ENCODE measurements at places on chromosomes 16 and 17.

- DNase-seq = no peak
Observed at GRCh38 chr16:86512860-86513470, 2.6 kb downstream of the FOXF1 start.

GRCh38 chr17:15395091-15395490, 53.7 kb upstream of the TEKT3 start:
- DNase-seq = no peak

- no peak for DNase-seq
Observed at GRCh38 chr17:59469786-59470485, 95.5 kb upstream of the DHX40 start.

DNA sequence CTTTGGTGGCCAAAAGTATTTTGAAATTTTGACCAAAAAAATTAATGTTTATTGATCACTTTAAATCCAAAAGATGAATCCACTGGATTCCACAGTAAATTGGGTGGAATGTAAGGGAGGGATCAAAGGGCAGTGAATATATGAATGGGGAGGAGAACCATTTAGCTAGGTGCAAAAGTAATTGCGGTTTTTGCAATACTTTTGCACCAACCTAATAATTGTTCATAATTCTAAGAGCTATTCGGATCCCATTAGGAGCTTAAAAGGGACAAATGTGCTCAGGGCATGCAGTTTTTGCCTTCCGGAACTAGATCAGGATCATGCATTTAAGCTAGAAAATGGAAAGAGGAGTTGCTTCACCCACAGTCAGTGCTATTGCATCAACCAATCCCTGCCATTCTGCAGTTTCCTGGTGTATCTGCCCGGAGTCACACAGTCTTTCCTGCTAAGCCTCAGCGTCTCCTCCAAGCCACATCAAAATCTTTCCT, at the start of gene LPO:
Gene LPO, plus strand, starts transcription at position 438 of the 488 bp plus-strand sequence. CDS start 4,396 bp downstream, outside the sequence.
- DNase-seq = no peak

- no peak for DNase-seq
Observed at GRCh38 chr16:54912720-54913119, 17.9 kb upstream of the IRX5 start.

GRCh38 chr16:48136547-48137360, 19.0 kb downstream of the ABCC12 start:
- no peak for DNase-seq

GRCh38 chr16:28189245-28189644, 22.5 kb downstream of the XPO6 start:
- DNase-seq = no peak

- peak; percentile 71 for DNase-seq
Observed at GRCh38 chr17:79045842-79046196, 21.9 kb downstream of the C1QTNF1 start.

DNA sequence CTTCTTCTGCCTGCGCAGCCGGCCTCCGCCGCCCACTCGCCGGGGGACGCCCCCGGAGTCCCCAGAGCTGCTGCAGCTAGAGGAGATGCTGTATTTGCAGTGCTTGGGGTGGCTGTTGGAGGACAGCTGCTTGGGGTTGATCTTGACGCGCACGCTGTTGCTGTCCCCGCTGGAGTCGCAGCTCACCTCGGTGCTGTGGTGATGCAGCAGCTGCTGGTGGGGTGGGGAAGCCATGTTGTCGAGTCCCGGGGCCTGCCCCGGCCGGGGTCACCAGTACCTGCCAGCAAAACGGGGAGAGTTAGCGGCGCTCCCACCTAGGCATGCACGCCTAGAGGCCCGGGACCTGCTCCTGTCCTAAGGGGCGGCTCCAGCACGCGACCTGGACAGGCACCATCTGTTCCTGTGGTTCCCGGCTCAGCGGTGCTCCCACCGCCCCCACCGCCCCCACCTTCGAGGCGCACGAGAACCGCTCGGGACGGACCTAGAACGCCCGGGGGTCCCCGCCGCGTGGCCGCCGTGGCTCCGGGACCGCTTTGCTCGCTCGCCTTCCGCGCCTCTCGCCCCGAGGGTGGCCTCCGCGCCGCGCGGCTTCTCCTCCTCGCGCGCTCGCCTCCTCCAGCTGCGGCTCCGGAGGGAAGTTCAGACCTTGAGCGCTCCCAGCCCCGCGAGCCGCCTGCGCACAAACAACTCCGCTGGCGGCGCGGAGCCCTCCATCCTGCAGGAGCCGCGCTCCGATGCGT, 863 bp downstream of the ADCY9 start:
- DNase-seq = peak; percentile 50

- DNase-seq = no peak
Observed at GRCh38 chr16:11290102-11290893, 9.2 kb upstream of the PRM1 start.

- no peak for DNase-seq
Observed at GRCh38 chr16:28874406-28874805, 3.9 kb upstream of the ATP2A1 start.

- no peak for DNase-seq
Observed at GRCh38 chr16:51490866-51491265, 339.8 kb upstream of the SALL1 start.

DNA sequence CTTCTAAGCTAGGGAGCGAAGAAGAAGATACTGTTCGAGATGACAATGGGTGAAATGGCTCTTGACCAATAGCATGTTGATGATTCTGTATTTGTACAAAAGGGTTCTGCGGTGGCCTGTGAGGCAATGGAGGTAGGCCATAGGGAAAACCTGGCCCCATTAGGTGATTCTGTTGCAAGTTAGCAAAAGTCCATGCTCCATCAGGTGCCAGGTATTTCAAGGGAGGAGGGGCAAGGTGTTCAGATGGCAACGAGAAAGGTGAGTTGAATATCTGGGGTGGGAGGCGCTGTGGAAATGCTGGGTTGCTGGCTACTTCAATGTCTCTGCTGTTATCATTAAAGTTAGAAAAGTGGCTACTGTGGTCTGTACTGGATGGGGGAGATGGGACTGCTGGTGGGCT, 62.8 kb downstream of the CACNG1 start:
- no peak for DNase-seq

DNA sequence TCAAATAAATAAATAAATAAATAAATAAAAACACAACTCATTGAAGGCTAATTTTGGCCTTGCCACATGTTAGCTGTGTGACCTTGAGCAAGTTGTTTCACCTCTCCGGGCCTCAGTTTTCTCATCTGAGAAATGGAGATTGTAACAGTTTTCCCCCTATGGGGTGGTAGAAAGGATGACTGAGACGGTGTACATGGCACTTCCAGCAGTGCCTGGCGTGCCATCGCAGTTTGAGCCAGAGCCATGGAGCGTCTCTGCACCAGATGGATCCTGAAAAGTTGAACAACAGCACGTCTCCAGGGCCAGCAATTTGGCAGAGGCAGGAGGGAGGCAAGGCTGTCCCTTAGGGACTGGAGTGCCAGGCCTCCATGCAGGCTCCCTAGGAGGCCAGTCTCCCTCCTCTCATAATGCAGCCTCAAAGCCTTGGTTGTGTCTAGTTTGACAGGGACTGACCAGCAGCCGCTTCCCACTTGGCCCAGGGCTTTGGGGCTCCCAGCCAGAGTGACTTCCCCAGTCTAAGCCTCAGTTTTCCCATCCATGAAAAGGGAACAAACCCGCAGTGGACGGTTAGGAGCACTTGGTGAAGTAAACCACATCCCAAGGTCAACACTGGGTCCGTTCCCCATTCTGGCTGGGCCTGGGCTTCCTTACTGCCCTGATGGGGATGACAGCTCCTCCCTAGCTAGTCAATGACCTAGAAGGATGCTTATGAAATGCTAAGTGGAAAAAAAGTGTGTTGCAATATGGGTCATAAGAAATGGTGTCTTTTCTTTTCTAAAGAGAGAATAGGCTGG, 19.3 kb downstream of the SOCS1 start:
- DNase-seq = no peak

GRCh38 chr16:87700406-87701077, 65.2 kb downstream of the KLHDC4 start:
- DNase-seq = no peak

GRCh38 chr17:79438546-79439334, 172.1 kb downstream of the RBFOX3 start:
- DNase-seq = no peak

DNA sequence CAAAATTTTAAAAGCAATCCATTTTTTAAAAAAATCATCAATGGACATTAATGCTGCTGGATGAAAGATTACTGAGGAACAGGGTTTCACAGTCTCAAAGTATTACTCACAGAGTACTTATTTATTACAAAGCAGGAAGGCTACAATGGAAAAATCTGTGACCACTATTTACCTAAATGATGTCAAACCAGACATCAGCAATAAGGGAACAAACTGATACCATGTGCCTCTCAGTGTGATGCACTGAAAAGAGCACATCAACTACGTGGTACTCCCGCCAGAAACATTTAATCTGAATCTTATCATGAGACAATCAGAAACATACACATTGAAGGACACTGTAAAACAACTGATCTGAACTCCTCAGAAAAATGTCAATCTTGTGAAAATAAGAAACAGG, 124.2 kb downstream of the PARN start:
- no peak for DNase-seq
